Activated CD4-positive, alpha-beta T cell treated with anti-CD3 and anti-CD28 coated beads, Interleukin-2, amount 50 U/mL, for 4 hours (primary cell): ENCODE measurements at places on chromosomes 12 and 14.

DNA sequence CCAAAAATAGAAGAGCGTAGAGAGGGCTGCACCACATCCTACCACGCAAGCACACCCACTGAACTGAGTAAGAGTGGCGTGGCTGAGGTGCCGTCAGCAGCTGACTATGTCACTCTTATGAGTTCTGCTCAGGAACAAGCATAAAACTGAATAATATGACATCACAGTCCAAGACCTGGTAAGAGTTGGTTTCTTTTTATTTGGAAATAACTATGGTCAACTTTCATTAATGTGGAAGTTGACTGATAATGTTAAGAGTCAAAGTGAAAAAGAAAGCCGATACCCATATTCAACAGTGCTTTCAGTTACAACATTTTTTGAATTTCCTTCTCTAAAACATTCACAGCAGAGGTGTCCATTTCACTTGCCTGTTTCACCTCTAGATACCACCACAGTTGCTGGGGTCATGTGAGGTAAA, 44.6 kb downstream of the GNS start:
- no peak for DNase-seq

- no peak for DNase-seq
These were observed 35.8 kb downstream of the BHLHE41 start for GRCh38 chr12:26088998-26089397.

DNA sequence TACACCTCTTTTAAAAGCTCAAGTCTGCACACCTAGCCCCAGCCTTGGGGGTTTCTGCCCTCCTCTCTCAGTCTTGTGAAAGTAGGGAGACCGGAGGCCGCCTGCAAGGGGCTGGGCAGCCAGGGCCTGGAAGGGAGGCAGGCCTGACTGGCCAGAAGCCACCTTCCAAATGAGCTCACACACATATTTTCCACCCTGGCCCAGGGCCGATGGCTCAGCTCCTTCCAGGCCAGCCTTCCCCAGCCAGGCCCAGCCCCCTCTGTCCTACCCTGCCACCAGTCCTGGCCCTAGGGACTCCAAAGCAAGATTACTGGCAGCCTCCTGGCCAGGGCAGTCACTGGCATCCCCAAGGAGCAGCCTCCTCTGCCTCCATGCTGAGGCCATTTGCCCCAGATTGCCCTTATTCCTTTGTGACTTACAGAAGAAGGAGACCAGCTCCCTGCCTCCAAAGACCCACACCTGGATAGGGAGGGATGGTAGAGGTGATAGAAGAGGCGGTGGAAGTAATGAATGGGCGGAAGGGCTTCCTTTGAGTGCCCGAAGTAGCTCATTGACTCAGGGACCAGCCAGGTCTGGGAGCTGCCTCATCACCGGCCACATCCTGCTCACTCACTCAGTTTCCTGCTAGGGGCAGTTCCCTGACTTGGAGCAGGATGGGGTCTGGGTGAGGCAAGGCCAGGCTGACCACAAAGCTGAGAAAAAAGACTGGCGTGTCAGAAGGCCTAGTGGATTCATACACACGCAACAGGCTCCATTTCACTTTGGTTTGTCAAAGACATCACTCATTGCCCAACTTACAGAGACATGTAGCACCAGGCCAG, 14.8 kb downstream of the MMP14 start:
- no peak for DNase-seq

DNA sequence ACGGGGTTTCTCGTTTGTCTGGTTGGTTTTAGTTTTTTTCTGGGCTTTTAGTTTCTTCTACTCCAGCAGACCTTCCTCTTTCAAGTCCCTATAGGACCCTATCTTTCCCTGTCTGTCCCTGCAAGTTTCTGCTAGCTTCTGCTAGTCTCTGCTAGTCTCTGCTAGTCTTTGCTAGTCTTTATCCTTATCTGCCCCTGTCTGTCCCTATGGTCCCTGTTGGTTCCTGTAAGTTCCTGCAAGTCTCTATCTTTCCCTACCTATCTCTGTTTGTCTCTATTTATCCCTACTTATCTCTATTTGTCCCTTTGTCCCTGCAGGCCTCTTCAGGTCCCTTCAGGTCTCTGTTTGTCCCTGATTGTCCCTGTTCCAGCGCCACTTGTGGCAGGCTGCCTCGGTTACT, 81.5 kb upstream of the PLEKHG7 start:
- DNase-seq: no peak

DNA sequence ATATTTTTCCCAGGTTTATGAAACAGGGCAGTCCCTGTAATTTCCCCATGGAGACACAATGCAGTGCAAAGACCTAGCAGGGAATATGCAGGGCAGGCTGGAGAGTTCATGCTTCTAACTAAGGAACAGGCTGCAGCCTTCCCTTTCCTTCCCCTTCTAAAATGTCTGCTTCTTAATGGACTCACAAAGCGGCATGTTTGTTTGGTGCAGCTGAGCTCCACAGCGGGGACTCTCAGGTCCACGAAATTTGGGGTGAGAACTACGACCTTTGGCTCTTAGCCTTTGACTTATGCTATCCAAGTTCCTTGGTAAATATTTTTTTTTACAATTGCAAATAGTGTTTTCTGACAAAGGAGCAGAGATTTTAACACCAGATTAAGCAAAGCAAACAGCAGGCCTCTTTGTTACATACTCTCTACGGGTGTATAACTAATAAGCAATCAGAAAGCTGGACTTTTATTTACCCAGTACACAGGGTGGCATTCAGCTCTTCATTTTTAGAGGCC, 323.6 kb downstream of the ZFP36L1 start:
- no peak for DNase-seq

DNA sequence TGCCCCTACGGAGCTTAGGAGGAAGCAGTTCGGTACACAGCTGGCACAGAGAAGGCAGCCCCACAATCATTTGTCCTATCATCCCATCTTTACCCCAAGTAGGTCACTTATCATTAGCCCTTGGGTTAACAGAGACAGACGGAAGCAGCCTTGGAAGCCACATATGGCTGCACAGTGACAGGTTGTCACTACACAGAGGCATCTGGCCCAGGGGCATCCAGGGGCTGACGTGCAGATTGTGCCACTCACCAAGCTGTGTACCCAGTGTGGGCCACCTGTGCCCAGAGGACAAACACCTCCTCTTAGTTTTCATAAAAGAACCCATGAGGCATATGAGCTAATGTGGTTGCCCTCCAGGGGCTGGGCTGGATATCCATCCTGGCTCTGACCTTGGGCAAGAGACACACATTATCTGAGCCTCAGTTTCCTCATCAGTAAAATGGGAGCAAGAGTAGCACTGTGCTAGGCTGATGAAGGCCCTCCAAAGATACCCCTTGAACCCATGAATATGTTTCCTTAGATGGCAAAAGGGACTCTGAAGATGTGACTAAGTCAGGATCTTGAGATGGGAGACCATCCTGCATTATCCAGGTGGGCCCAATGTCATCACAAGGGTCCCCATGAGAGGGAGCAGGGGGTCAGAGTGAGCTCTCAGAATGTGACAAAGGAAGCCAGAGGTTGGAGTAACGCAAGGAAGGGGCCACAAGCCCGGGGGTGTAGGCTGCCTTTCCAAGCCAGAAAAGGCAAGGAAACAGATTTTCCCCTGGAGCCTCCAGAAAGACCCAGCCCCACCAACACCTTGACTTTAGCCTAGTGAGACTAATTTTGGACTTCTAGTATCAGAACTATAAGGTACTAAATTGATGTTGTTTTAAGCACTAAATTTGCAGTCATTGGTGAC, 64.6 kb downstream of the C14orf132 start:
- no peak for DNase-seq

GRCh38 chr12:29640589-29641345, 143.0 kb downstream of the TMTC1 start:
- no peak for DNase-seq

- no peak for DNase-seq
These were observed 6.5 kb downstream of the SETD1B start for GRCh38 chr12:121810234-121810817.

DNA sequence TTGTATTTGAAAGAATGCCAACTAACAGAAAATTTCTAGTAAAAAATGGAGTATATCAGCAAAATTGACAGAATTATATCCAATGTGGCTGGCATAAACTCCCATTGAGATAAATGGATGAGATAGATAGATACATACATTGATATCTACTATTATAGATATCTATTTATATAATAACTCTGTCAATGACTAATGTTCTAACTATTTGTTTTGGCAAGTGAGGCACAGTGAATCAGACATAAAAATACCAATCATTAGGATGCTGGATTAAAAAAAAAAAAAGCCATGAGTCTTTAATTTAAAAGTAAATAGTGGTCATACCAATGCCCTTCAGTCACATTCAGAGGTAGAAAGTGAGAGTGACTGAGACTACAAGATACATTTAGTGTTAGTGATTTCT, 33.7 kb upstream of the GLIPR1 start:
- no peak for DNase-seq

DNA sequence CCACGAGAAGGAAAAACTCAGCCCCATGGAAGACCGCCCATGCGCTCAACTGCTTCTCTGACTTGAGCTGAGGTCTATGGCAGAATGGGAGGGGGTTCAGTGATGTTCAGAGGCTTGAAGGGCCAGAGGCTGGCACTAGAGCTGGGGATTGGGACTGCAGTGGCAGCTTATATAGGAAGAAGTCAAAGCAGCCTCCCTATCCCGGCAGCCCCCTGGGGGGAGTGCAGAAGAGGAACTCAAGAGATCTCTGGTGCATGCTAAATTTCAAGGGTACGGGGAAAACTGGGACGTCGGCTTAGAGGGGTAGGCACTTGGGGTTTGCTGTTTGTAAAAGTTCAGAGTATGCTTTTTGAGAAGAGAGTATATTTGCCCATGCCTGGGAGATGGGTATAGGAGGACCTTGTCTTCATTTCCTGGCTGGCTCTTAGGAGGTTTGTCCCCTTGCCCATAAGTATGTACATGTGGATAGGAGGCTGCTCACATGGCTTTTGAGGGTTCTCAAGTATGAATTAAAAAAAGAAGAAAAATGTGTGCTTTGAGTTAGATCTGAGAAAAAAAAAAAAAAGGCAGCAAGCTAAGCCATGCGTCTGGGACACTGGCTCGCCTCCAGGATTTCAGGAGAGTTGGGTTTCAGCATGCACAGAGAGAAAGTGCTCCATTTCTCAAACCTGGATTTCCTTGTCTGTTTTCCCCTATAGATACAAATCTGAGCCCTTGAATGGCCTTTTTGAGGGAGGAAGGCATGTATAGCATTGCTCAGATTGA, 3.2 kb upstream of the MEG3 start:
- DNase-seq: no peak

- DNase-seq: peak; percentile 77
These were observed 482 bp downstream of the TMEM30B start for GRCh38 chr14:61280526-61281185.

DNA sequence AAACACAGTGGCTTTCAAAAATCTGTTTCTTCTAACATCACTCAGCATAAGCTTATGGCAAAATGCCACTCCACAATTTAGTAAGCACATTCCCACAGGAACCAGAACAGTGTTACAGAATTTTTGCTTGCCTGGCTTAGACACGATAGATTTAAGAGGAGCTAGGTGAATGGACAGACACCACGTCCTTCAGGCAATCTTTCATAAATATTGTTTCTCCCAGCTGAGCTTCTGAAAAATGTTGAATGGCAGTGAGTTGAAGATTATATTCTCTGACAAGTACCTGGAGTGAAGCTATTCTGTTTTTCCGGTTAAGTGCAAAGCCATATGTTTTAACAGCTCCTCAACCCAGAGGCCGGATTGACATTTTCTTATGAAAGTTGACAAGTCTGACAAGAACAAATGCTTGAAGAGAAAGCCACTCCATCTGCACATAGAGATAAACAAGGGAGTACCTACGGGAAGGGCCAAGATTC, 102.0 kb downstream of the FSCB start:
- no peak for DNase-seq

GRCh38 chr12:12985817-12986408, 14.2 kb downstream of the HEBP1 start:
- DNase-seq: no peak

GRCh38 chr14:100539766-100540140, 47.5 kb downstream of the BEGAIN start:
- DNase-seq: no peak

GRCh38 chr12:54204316-54204715, 15.5 kb upstream of the SMUG1 start:
- DNase-seq: no peak
